NB4 (cell line): ENCODE measurements at places on chromosomes 3 and 15.

DNA sequence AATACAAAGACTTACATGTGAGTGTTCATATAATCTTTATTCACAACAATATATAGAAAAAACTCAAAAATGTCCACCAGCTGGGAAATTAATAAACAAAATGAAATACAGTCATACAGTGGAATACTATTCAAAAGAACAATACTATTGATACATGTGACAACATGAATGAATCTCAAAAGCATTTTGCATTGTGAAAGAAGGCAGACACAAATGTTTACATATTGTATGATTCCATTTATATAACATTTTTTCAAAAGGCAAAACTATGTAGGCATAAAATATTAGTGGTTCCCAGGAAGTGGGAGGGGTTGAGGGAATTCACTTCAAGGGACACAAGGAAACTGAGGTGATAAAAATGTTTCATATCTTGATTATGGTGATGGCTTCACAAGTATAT, 303.2 kb downstream of the CTNNB1 start:
- no peak for DNase-seq

GRCh38 chr3:63353383-63353782, 75.3 kb downstream of the SYNPR start:
- no peak for DNase-seq

- DNase-seq = no peak
Observed at GRCh38 chr3:30608598-30608947, 2.2 kb downstream of the TGFBR2 start.

DNA sequence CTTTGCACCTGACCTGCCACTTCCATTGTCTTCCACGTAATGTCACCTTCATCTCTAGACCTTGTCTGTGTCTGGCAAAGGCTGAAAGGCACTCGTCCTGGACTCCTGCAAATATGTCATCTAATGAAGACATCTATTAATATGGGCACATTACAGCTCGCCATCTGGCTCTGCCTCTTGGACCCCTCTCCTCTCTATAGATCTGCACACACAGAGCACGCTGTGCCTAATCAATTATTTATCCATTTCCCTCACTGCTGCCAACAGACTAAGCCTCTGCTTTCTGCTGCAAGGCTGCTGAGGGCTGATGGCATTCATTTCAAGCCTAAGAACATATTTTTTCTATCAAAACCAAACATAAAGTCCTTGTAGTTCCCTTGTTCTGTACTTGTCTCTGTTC, 573.0 kb downstream of the TUSC7 start:
- no peak for DNase-seq

DNA sequence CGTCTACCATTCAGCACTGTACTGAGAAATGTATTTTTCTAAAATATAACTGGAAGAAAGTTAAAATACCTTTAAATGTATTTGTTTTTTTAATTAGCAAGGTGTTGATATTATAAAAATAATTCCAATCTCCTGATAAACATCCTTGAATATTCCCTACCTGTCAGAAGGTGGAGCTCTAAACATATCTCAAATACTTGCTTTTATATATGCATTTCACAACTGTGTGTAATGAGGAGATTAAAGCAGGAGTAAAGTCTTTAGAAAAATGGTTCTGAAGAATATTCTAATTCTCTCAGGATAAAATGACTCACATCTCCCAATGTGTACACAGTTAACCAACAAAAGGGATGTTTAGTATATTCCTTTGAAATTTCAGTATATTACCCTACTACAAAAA, 422.7 kb downstream of the PLCL2 start:
- no peak for DNase-seq

GRCh38 chr3:153704115-153704514, 417.1 kb upstream of the ARHGEF26 start:
- no peak for DNase-seq

DNA sequence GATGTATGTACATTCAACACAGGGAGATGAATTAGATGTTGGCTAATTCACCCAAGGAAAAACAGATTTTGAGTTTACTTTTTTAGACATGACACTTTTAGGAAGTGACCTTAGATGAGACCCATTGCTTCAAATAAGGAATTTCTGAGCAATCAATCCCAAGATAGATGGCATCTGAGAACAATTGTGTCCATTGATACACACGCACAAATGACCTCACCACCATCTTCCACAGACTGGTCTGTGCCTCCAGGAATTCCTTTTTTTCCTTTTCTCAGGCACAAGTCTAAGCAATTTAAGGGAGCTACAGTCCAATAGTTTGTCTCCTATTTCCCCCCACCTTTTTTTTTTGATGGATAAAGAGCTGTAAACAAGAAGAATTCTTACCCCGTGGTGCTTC, 265.3 kb downstream of the TBL1XR1 start:
- no peak for DNase-seq

DNA sequence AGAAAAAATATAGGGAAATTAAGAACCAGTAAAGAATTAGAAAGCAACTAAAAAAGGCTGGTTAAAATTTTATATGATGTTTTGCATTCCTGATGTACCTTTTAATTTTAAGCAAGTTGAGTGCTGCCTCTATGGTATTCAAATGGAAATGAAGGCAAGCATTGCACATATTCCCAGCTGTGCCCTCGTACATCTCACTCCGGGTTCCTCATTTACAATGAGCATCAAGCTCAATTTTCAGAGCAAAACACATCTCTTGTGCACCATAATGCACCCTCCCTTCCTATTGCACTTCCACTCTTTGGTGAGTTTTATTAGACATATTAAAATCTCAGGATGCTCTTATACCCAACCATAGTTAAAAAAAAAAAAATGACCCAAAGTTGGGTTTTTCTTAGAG, 267.9 kb downstream of the CHST2 start:
- no peak for DNase-seq

GRCh38 chr15:85749261-85750151, 45.2 kb downstream of the KLHL25 start:
- no peak for DNase-seq

DNA sequence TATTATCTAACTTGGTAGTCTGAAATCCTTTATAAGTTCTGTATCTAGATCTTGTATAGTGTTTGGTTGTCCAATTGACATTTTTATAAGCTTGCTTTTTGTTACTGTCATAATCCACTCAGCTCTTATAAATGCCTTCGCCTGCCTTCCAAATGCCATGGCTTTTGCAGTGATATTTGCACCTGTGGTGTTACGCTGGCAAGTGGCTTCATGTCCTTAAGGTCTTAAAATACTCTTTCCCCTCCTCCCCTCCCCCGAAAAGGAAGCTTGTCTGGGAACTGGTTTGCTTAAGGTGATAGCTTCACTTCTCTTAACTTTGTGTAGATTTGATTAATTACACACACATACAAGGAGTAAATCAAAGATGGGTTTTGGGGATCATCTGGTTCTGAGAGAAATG, 62.0 kb downstream of the ABHD2 start:
- DNase-seq = no peak

DNA sequence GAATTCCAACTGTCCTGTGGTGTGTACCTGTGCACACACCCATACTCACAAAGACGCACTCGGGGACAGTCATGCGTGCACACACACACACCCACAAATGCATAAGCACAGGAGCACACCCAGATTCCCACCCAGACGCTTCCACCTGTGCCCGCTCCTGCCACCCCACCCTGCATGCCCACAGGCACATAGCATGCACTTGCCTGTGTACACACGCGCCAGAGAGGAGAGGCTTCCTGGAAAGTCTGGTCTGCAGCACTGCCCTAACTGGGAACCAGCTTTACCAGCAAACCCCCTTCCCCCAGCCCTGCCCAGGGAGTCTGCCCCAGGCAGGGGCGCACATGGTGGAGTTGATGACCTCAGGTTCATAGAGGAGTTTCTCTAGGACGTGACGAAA, 246.2 kb downstream of the UACA start:
- no peak for DNase-seq

GRCh38 chr3:124934577-124934976, at the start of gene MUC13:
Gene MUC13, minus strand, starts transcription at chr3:124934751. Its CDS starts 39 bp downstream, at chr3:124934712.
- no peak for DNase-seq

GRCh38 chr3:194447161-194447560, 39.6 kb downstream of the ATP13A3 start:
- DNase-seq = no peak
